ENCODE measurements at places on chromosomes 2 and 18.

DNA sequence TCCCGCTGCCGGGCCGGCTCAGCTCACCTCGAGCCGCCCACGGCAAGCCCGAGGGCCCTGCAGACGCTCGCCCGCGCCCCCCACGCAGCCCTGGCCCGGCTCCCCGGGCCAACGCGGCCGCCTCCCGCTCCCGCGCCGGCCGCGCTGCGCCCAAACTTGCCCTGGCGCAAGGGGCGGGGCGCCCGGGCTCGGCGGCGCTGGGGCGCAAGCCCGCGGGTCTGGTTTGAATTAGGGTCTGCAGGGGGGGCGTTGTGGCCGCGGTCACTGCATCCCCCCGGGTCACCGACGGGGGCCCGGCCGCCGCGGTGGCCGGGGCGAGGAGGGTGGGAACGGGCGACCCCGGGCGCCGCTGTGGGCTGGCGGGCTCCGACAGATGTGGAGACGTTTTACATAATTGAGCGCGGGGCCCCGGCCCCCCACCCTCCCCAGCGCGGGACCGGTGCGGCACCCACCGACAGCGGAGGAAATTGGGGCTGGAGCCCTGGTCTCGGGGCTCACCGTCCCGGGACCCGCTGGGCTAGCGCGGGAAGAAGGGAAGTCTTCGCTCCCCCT is 690 bp downstream of the SDC1 start:
- DNase-seq: no peak

GRCh38 chr18:12231986-12232385 is 22.2 kb upstream of the CIDEA start:
- DNase-seq: no peak

- peak; percentile 57 for DNase-seq
Observed at GRCh38 chr18:42078711-42079110, 123.7 kb downstream of the PIK3C3 start.

GRCh38 chr18:58112174-58112573 is 68.1 kb downstream of the NEDD4L start:
- DNase-seq: no peak

DNA sequence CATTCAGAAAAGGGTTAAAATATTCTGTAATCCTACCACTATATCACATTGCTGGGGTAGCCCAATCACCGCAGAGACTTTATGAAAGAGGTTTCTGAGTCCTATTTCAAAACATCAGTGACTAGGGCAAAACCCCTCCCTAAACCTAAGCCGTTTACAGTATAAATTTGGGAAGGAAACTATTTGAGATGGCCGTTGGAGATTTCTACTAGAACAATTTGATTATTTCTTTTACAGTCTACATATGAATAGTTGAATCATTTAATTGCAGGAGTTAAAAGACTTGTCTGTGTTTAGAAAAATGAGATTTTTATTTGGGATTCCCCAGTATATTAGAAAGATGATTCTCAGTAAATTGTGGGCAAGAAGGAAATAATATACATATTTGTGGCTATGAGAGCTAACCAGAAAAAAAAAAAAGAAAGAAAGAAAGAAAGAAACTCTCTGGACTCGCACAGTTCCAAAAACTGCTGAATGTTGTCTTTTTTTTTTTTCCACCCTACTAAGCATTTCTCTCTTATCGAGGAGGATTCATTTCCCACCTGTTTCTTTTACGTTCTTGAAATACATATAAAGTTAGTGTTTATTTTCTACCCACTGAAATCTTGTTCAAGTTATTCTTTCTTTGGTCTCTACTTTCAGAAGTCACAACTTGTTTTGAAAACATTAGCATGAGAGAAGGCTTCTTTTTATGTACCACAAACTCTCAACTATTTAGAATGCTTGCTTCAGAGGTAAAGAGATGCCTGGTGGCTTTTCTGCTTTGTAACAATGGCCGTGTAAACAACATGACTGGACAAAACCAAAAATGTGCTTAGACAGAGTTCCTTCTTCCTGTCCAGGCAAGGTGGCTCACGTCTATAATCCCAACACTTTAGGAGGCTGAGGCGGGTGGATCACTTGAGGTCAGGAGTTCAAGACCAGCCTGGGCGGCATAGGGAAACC is 65.9 kb downstream of the BCL2 start:
- peak; percentile 42 for DNase-seq

DNA sequence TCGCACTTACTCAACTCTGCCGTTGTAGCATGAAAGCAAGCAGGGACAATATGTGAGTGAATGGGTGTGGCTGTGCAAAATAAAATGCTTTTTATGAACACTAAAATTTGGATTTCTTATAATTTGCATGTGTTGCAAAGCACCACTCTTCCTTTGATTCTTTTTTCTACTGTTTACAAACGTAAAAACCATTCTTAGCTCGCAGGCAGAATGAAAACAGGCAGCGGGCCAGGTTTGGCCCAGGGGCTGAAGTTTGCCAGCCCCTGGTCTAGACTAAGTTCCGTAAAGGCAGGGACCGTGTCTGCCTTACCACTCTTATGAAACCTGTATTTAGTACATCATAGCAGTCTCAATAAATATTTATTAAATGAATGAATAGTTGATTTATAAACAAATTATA is 83.7 kb upstream of the SPATS2L start:
- no peak for DNase-seq

GRCh38 chr2:118667348-118667747 is 180.1 kb downstream of the EN1 start:
- no peak for DNase-seq

- no peak for DNase-seq
Observed at GRCh38 chr2:65397122-65397521, 35.3 kb downstream of the SPRED2 start.

- no peak for DNase-seq
Observed at GRCh38 chr2:84823788-84824187, 57.1 kb downstream of the TRABD2A start.

- no peak for DNase-seq
Observed at GRCh38 chr2:121833358-121833723, 77.9 kb downstream of the TSN start.

GRCh38 chr2:219172231-219173154 is 2.7 kb upstream of the SLC23A3 start:
- DNase-seq: no peak

DNA sequence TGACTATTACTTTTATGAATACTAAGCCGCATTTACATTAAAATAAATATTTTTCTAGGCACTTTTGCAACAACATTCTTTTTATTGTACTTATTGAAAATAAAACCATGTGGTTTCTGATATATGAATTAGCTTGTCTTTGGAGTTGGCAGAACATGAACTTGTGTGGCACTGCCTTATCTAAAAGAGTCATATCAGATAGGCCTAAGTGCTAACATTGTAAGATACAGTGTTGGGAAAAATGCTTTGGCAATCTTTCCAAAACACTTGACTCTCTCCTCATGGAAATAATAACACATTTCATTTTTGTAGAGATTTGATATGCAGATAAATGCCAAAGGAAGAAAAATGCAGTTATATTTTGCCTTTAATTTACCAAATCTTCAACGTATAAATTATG is 191.7 kb downstream of the ERBB4 start:
- DNase-seq: no peak

- no peak for DNase-seq
Observed at GRCh38 chr2:176917-177316, 86.9 kb downstream of the SH3YL1 start.

DNA sequence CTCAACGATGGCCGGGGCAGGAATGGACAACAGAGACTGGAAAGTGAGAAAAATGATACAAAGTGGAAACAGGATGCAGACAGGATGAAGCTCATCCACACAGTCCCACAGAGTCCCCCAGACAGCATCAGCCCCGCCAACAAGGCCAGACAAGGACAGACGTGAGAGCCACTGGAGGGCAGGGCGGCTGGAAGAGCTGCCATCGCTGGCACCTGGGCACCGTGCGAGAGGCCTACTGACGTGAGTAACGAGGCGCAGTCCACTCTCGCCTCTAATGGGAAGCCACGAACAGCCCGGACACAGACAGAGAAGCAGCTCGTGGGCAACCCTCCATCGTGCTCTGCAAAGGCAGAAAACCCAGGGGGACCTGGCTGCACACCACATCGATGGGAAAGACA is 17.1 kb downstream of the HDAC4 start:
- DNase-seq: no peak

DNA sequence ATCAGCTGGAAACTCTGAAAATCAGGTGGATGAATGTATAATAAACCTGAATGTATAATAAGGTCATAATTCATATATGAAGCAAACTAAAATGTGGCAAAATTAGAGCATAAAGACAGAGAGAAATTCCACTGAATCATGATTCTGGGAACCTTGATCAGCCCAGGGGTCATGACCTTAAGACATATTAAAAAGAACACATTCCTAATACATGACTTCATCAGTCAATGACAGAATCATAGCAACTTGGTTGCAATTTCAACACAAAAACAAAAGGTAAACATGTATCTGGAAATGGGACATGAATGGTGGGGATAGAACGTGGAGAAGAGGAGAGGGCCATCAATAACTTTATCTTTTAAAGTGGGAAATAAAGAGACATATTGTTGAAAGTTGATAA is 17.6 kb downstream of the AFF3 start:
- peak; percentile 2 for DNase-seq

GRCh38 chr2:9222239-9222892 is 15.8 kb downstream of the ASAP2 start:
- DNase-seq: no peak

DNA sequence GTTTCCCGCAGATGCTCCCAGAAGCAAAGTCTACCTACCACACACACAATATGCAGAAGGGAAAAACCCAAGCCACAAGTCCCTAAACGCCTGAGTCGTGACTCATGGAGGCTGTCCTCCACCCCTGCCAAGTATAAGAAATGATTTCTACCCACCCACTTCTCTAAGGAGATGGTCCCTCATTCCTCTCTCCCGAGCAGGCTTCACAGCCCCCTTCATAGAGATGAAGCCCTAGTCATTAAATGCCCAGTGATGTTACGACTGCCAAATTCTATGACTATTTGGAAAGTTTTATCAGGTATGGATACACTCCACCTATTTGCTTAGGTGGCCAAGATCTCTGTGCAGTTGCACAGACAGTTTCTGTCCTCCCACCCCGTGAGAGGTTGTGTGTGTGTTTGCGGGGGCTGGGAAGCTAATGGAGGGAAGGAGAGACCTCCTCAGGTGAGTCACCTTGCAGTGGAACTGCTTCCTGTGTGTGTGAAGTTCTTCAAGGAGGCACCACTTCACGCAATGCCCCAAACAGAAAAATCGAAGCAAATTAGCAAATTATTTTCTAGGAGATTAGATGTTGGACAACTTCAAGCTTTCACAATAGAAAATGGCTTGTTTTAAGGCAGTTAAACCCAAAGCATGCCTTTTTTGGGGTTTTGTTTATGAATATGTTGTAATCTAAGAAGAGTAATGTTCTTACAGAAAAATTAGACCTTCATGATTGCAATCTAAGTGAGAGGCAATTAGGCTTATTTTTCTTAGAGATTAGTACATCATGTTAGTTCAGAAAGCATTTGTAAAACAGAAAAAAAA is 175.2 kb downstream of the TGIF1 start:
- peak; percentile 97 for DNase-seq

GRCh38 chr2:133433455-133434451 is 134.5 kb downstream of the NCKAP5 start:
- DNase-seq: peak; percentile 36

DNA sequence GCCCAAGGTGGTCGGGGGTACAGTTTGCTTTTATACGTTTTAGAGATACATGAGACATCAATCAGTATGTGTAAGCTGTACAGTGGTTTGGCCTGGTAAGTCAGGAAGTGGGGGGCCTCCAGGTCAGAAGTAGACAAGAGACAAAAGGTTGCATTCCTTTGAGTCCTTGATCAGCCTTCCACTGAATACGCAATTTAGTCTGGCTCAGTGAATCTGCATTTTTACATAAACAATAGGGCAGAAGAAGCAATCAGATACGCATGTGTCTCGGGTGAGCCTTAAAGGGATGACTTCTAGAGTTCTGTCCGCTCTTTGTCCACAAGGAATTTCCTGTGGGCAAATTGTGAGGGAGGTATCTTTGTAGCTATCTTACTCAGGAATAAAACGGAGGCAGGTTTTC is 87.2 kb downstream of the SOWAHC start:
- DNase-seq: no peak

DNA sequence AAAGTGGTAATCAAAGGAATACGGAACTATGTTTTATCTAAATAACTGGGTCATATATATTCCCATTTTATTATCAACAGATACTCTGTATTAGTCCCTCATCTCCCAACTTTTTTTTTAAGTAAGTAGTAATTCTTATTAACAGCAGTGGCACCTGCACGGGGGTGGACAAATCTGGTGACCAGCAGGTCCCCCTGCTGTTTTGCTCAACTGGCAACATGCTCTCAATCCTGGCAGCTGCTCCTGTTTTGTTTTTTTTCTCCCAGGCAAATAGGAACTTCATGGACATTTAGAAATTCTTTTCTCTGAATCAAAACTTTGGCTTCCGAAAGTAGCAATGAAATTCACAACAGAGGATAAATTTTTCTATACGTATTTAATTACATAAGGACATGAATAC is 193.5 kb downstream of the SS18 start:
- DNase-seq: no peak

GRCh38 chr18:54673936-54674335 is 82.9 kb downstream of the DYNAP start:
- DNase-seq: no peak

DNA sequence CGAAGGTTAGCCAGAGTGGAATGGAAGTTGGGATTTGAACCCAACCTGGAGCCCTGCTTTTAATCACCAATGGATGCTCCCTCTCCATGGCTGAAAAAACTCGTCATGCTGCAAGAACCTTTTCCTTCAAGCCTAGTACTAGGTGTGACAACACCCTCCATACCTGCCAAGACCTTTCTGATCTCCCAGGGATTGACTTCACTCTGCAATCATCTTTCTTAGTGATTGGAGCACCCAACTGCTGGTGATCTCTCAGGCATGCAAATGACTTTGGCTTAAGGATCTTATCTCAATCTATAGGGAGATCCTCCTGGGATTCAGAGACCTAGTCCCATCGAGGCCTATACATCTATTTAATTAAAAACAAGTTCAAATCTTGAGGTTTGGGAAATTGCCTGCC is 23.5 kb upstream of the ITGB6 start:
- no peak for DNase-seq
